H4 (cell line): ENCODE measurements at places on chromosomes 7 and 10. TPM values are rescaled to one million over a fixed set of nuclear protein-coding genes. Genes with fewer than 3 reads are reported as not detected.

Gene OR9A2
- not detected in 2 replicates for total RNA-seq

Gene FAM25G
- total RNA-seq = not detected in 2 replicates

Gene SUN3
- 1.1 and 8.6 TPM in 2 replicates for total RNA-seq

Gene H2BK1
- 0.64 TPM in 1 of 2 replicates, not detected in the other for total RNA-seq

Gene IKZF5
- 1.6 and 1.9 TPM in 2 replicates for total RNA-seq

Gene CALN1
- total RNA-seq = 6.5 and 8.4 TPM in 2 replicates

Gene ENTPD1
- total RNA-seq = 0.12 TPM in 1 of 2 replicates, not detected in the other

GRCh38 chr10:91797048-91797690 lies 1.1 kb upstream of the TNKS2 start:
- no peak for DNase-seq

DNA sequence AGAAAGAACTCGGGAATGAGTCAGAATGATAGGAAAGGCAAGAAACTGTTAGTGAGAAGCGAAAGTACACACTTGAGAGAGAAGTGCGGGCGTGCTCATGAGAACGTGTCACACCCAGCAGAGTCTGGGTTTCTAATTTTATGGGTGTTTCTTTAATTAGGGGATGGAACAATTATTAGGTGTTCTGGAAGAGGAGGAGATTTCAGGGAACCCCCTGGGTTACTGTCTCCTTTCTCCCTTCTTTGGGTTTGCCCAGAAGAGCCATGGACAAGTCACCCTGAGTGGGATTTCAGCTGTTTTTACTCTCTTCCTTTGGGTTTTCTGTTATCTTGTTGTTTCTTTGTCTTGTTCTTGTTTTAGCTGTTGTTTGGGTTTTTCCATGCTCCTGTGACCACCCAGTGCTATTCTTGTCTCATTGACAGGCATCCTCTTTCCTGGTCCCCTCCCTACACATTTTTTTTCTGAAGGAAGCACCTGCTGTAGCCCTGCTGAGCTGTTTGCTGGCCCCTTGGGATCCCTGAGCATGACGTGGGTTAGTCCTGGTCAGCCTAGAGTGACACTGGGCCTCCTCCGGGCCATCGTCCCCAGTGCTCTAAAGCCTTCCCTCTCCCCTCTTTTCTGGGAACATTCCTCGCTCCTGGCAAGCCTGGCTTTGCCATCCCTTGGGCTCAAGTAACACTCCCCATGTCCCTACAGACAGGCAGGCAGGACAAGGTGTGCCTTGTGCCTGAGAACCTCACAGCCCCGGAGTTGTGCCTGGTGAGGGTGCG lies 3.5 kb downstream of the SH2D4B start:
- no peak for DNase-seq

DNA sequence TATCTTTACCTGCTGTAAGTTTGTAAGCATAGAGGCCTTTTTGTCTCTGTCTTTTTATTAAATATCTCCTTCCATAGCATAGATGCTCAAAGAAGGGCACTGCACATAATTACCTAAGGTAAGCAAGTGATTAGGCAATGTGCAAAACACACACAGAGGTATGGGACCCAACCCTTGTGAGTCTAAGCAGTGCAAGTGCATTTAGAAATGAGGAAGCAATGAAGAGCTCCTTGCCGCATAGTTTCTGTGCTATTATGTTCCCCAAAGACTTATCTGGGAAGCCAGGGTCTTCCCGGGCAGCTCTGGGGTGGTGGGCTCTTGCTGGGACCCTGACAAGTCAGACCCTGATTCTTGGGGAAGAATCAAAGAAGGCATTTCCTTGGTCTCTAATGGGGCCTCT lies 13.5 kb upstream of the MGAM2 start:
- no peak for DNase-seq

DNA sequence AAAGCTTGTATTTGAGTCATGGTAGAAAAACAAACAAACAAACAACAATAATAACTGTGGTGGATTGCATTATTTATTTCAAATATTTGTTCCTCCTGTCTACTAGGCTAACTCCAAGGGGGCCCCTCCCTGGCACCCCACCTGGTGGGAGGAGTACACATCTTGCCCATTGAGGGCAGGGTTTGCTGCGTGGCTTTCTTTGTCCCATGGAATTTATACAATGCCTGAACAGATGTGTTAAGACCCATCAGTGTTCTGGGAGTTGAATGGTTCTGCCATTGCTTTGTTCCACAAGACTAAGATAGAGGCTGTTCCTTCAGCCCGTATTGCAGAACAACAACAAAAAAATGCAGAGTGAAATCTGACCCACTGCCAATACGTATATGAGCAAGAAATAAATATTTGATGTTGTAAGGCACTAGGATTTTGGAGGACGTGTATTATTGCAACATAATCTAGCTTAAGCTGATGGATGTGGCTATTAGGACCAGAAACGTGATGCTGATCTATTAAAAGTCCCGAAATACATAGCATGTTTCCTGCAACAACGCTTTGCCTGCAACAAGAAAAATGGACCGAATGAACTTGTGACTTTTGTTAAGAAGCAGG lies 119.1 kb upstream of the JCAD start:
- DNase-seq = no peak

DNA sequence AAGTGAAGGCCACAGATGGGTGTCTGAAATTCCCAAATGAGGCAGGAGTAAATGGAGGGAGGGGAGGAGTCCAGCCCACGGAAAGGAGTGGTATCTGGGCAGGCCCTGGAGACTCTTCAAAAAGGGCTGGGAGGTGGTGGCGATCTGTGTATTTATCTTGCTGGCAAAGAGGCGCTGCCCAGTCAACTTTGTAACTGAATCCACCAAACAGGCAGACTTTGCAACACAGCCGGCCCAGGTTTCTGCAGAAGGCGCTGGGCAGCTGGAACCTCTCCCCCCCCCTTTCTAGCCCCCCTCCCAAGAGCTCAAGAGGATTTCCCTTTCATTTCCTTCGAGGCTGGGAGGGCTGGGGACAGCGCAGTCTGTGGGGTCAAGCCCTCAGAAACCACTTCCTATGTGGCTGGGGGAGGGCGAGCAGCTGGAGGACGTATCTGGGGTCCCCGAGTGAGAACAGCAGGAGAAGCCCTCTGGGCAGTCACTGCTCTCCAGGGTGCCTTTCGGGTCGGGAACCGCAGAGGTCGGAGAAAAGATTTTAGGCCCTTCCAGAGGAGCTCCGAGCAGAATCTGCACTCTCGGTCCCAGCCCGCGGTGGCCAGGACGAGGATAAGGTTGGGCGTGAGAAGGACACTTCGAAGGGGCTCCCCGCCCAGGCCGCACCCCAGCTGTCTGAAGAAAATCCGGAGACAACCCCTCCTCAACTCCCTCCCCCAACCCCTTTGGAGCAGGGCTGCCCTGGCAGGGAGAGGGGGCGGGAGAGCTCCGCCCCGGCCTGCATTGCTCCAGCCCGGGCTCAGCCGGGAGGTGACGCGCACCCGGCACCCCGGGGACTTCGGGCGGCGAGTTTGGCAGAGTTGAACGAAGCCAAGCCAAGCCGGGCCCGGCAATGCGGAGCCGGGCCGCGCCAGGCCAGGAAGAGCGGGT lies 965 bp downstream of the ZCCHC24 start:
- DNase-seq = peak; percentile 76

- no peak for DNase-seq
Measured at GRCh38 chr10:22962817-22963216, 35.0 kb downstream of the ARMC3 start.

GRCh38 chr7:6130007-6130587 lies 98.9 kb downstream of the ANKRD61 start:
- no peak for DNase-seq

DNA sequence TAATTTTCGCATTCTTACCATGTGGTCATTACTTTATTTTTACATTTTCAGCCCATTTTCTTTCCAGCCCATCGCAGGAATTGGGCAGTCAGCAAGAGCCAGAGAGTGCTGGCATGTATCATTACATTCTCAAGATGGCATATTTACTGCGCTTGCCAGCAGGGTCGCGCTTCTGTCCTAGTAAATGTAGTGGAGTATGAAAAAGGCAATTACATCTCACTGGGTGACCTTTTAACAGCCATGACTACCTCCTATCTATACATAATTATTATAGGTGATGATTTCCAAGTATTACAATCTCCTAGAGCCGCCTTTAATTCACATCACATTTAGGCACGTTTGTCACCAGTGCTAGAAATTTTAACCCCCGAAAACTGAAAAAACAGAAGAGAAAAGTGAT lies 433.7 kb upstream of the MGMT start:
- no peak for DNase-seq

DNA sequence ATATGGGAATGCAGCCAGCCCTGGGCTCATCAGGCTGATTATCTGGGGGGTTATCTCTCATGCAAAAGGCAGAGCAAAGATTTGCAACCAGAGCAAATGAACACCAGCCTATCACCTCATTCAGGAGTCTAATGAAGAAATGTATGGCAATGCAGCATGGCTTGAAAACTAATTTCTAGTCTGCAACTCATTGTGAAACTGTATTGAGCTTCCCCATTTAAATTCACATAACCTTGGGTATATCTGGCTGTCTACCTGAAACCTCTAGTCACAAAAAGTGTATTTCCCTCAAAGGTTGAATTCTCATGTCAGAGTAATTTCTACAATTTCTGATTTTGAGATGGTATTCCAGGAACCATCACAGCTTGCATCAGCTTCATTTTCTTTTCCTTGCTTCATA lies 240.0 kb downstream of the SDHAF3 start:
- no peak for DNase-seq

DNA sequence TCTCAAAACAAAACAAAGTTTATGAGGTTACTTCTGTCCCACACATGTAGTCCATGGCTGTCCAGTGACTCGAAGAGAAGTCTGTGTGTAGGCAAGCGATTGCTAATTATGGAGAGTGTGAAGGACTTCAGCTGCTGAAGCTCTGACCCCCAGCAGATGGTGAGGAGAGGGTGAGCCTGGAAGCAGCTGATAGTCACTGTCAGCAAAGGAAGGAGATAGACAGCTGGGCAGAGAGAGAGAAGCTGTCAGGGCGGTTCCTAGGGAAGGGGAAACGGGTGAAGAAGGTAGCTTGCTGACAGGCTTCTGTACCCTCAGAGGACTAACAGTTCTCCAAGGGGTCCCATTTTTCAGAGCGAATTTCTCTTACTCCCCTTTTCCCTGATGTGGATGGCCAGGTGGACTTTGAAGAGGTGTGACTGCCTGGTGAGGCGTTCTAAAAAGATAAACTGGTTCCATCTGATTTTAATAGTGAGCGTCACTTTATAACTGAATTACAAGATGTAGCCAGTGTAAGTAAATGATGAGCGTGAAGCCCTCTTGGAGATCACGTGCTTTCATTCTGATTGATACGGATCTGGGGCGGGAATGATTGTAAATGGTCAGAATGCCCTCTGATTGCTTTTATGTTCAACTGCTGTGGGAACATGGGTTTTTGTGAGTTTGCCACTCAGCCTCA lies 12.1 kb downstream of the ZSCAN21 start:
- DNase-seq = no peak

- DNase-seq = no peak
Measured at GRCh38 chr7:11128498-11128897, 154.8 kb downstream of the PHF14 start.

DNA sequence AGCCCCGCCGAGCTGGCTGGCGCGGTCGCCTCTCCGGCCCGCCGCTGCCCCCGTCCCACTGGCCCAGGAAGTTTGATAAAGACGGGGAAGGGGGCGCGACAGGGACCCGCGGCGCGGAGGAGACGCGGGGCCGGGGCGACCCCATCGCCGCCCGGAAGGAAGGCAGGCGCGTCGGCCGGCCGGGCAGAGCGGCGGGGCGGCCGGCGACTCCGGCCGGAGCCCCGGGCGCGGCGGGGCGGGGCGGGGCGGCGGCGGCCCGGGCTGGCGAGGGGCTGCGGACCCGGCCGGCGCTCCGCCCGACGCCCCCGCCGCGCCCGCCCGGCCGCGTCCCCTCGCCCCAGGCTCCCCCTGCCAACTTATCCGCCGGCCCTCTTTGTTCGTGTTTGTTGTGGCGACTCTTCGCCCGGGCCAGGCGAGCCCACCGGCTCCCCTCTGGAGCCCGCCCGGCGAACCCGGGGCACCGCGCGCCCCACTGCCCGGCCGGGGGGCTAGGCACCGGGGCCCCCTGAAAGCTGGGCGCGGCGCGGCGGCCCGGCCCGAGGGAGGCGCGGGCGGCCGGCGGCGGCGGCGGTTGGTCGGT lies 571 bp downstream of the KDM7A start:
- DNase-seq = no peak

DNA sequence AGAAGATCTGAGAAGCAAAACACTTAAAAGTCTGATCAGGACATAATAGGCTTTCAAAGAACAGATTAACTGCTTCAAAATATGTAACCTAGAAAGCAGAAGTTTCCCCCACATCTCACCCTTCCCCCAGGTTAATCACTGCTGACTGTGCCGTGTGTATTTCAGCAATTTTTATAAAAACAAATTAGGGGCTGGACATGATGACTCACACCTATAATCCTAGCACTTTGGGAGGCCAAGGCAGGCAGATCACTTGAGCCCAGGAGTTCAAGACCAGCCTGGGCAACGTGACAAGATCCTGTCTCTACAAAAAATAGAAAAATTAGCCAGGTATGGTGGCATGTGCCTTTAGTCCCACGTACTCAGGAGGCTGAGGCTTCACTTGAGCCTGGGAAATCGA lies 67.6 kb upstream of the GATA3 start:
- no peak for DNase-seq

- no peak for DNase-seq
Measured at GRCh38 chr7:132703742-132704141, 127.5 kb upstream of the PLXNA4 start.

DNA sequence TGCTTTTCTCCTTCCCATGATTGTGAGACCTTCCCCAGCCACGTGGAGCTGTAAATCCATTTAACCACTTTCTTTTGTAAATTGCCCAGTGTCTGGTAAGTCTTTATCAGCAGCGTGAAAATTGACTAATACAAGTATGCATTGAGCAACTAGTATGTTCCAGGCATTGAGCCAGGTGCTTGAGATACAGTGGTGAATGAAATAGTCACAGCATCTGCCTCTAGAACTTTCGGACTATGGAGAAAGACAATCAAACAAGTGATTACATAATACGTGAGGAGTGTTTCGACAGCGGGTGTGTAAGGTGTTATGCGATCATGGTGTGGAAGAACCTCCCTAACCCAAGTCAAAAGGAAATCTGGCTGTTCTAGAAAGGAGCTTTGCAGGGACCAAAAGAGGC lies 21.6 kb upstream of the NUP205 start:
- peak; percentile 36 for DNase-seq

DNA sequence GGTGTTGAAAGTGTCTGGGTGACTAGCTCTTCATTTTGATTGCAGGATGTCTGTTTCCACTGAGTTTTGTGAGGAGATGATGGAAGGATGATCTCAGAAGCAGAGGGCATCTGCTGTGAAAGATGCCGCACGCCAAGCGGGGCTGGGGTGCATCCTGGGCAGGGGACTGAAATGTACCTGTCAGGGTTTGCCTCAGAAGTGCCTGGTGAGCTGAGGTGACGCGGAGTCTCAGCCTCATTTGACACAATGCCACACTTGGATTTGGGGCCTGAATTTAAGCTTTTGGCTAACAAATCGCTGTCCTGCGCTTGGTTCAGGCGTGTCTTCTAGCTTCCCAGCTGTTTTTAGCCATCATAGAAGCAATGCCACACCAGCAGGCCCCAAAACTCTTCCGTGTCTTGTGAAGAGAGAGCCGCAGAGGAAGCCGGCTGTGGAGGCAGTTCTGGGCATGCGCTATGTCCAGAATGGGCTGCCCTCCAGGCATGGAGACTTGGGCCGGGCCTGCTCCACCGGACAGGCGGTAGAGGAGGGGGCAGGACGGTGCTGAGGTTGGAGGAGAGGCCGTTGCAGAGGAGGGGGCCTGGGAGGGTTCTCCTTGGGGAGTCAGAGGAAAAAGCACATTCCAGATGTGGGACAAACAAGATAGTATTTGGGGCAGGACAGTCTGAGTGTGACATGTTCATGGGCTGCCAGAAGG lies 31.2 kb downstream of the WDR86 start:
- no peak for DNase-seq

- peak; percentile 70 for DNase-seq
Measured at GRCh38 chr7:134515569-134516468, 11.5 kb upstream of the AKR1B10 start.
